A549 treated with GW870086 at 1 μM for 4 hours (cell line): ENCODE measurements at places on chromosomes 5 and 9. TPM values are rescaled to one million over a fixed set of nuclear protein-coding genes. Genes with fewer than 3 reads are reported as not detected.

Gene SLCO6A1
- not detected in 5 replicates for total RNA-seq

Gene NTNG2
- 0.93 to 2.6 TPM (median 1.5 TPM) in 5 replicates for total RNA-seq

Gene INSL6
- not detected in 5 replicates for total RNA-seq

Gene MXD3
- total RNA-seq: 14.2 to 18.0 TPM (median 16.0 TPM) in 5 replicates

Gene SNX18
- 5.2 to 7.4 TPM (median 6.5 TPM) in 5 replicates for total RNA-seq

Gene PLPPR1
- not detected in 5 replicates for total RNA-seq

Gene SLC46A2
- not detected in 5 replicates for total RNA-seq

Gene SH2D3C
- 0.06 to 0.07 TPM in 2 of 5 replicates, not detected in the others for total RNA-seq

Gene PHYHD1
- total RNA-seq: 0.48 TPM in 1 of 5 replicates, not detected in the others

Gene PCDHGB2
- total RNA-seq: 0.05 to 0.19 TPM (median 0.10 TPM) in 5 replicates

Gene GARIN3
- not detected in 5 replicates for total RNA-seq

Gene NUDT12
- 1.0 to 2.1 TPM (median 1.7 TPM) in 5 replicates for total RNA-seq

Gene TPPP
- total RNA-seq: 4.6 to 6.9 TPM (median 5.6 TPM) in 5 replicates

Gene PRLR
- 0.01 to 0.19 TPM (median 0.06 TPM) in 4 of 5 replicates, not detected in the other for total RNA-seq

Gene AGXT2
- not detected in 5 replicates for total RNA-seq

Gene ARHGAP26
- 5.9 to 9.5 TPM (median 8.8 TPM) in 5 replicates for total RNA-seq

Gene IFNA2
- total RNA-seq: not detected in 5 replicates

Gene OGN
- total RNA-seq: not detected in 5 replicates

Gene CDH9
- not detected in 5 replicates for total RNA-seq

Gene PFN3
- not detected in 5 replicates for total RNA-seq

Gene MRPL22
- 47.5 to 66.7 TPM (median 65.2 TPM) in 5 replicates for total RNA-seq

Gene PCDHB8
- 0.24 to 0.39 TPM (median 0.32 TPM) in 5 replicates for total RNA-seq

Gene PTGES2
- 67.6 to 98.4 TPM (median 91.8 TPM) in 5 replicates for total RNA-seq

Gene SEMA4D
- total RNA-seq: 3.9 to 5.7 TPM (median 5.1 TPM) in 5 replicates

Gene CRHBP
- 0.13 to 0.24 TPM in 2 of 5 replicates, not detected in the others for total RNA-seq

Gene RAB3C
- 0.23 TPM in 1 of 5 replicates, not detected in the others for total RNA-seq

Gene NPR3
- total RNA-seq: 15.9 to 22.0 TPM (median 20.7 TPM) in 5 replicates

Gene SLC6A19
- 0.07 to 0.13 TPM (median 0.10 TPM) in 5 replicates for total RNA-seq

Gene MYOZ3
- 0.06 to 0.22 TPM in 2 of 5 replicates, not detected in the others for total RNA-seq
